CD8-positive, alpha-beta memory T cell (primary cell): ENCODE measurements at places on chromosomes 7 and 10.

- no peak for DNase-seq
Observed at GRCh38 chr7:23287612-23288011, 11.5 kb upstream of the MALSU1 start.

DNA sequence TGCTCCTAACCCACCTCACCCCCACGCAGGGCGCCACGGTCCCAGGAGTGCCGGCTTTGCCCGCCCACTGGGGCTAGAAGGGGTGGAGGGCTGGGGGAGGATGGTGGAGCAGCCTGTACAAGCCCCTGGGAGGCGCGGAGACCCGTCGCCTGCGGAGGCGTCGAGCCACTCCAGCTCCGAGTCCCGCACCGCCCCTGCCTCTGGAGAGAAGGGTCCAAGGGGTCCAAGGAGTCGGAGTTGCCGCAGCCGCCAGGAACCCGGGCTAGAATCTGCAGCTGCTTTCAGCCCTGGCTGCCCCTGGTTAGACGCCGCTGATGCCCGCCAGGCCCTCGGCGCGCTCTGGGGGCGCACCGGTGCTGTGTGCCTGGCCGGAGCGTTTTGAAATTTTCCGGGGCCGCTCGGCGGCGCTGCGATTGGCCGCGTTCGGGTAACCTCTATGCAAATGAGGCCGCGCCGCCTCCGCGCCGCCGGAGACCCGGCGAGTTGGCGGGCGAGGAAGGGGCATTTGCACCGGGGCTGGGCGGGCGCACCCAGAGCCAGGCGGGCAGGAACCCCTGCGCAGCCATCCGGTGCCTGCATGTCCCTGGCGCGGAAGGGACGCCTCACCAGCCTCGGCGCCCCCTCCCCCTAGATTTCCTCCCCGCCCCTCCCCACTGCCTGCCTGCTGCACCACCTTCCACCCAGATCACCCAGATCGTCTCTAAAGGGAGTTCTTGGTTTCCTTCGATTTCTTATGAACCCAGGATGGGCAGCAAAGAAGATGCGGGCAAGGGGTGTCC is at the start of gene HMX2:
HMX2 (plus strand) TSS at position 502 of the 779 bp plus-strand sequence; CDS start at position 745, 243 bp downstream.
- no peak for DNase-seq

DNA sequence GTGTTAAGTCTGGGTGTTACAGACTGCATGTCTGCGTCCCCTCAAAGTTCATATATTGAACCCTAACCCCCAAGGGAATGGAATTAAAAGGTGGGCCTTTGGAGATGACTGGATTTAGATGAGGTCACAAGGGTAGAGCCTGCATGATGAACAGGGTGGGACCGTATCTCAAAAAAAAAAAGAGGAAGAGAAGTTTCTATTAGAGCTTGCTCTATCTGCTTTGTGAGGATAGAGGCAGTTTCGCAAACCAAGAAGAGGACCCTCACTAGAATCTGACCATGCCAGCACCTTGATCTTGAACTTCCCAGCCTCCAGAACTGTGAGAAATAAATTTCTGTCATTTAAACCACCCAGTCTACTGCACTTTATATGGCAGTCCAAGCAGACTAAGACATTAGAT is 1.4 kb downstream of the KIN start:
- DNase-seq, result no peak

DNA sequence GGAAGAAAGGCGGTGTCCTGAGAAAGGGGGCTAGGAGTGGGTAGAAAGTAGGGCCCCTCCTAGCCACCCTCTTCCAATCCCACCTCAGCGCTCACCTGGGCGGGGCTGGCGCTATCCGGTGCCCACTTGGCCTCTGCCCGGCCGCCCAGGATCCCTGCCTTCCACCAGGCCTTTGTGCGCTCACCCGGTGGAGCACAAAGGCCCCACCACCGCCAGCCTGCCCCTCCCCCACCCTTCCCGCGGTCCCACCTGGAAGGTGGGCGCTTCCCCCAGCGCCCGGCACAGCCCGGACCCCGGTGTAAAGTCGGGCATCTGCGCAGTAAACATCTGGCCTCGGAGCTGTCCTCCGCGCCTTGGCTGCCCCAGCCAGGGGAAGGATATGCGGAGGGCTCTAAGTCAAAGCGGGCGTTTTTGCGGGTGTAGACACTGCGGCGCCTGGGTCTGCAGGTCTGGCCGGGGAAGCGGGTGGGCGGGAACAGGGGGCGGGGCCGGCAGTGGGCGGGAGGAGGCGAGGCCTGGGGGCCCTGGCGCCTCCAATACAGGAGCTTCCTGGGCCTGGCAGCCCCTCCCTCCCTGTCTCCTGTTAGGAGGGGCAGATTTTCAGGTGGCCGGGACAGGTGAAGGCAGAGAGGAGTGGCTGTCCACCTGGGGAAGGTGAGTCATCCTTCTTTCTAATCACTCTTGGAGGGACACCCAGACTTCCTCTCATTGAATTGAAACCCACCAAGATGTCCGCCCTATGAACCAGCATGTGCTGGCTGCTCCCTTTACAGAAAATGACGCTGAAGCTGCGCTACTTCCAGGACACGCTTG is 49.3 kb downstream of the PNLIPRP2 start:
- DNase-seq, result no peak

- DNase-seq, result no peak
Observed at GRCh38 chr7:24290004-24290641, 6.1 kb downstream of the NPY start.

GRCh38 chr10:11876324-11876723 is 53.2 kb downstream of the PROSER2 start:
- DNase-seq, result no peak

GRCh38 chr7:106466867-106467266 is 182.1 kb upstream of the NAMPT start:
- DNase-seq, result no peak

- DNase-seq, result no peak
Observed at GRCh38 chr10:73857446-73857845, 16.9 kb downstream of the CAMK2G start.

DNA sequence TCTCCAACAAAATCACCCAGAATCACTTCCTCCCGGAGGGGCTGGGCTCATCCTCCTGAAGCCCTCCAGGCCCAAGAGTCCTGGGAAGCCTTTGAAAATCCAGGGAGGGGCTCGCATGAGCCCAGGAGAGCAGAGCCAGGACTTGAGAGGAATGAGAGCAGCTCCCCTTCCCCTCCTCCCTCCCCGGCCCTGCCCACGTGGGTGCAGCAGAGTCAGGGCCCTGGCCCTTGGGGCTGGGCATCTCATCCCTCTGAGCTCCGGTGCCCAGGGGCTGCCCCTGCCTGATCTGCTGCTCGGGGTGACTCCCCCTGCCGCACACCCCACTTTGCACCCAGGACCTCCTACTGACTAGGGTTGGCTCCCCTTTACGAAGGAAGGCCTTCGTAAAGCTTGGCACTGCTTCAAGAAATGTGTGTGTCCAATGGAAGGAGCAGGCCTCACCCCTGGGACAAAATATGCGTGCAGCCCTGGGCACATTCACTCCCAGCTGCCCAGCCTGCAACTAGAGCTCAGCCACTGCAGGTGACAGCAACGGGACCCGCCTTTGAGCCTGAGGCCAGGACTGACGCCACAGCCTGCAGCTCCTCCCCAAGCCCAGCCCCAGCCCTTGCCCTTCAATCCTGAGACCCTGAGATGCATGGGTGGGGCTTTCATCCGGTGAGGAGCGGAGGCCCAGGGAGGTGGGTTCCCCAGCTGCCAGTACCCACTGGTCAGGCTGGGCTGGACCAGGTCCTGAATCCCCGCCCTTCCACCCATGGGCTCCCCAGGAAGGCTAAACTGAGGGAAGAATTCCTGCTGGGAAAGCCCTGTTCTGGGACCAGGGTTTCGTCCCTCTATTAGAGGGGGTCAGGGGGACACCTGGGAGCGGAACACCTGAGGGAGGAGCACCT is 21.8 kb downstream of the PWWP2B start:
- DNase-seq, result no peak

- no peak for DNase-seq
Observed at GRCh38 chr10:47396311-47396717, 12.2 kb upstream of the ZNF488 start.

DNA sequence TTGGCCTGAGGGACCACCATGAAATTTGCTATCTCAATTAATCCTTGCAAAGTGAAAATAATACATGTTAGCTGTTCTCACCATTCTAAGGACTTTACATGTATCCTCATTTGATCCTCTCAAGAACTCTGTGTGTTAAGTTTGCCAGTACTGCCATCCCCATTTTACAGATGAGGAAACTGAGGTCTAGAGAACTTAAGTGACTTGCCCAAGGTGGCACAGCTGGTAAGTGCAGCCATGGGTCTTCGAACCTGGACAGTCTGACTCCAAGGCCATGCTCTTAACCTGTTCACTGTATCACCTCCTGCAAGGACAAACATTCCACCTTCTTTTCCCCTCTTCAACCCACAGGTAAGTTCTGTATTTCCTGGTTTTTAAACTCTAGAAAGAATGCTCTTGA is 85.3 kb upstream of the NFE2L3 start:
- DNase-seq, result no peak

- no peak for DNase-seq
Observed at GRCh38 chr7:111528331-111528730, 34.0 kb downstream of the IMMP2L start.

DNA sequence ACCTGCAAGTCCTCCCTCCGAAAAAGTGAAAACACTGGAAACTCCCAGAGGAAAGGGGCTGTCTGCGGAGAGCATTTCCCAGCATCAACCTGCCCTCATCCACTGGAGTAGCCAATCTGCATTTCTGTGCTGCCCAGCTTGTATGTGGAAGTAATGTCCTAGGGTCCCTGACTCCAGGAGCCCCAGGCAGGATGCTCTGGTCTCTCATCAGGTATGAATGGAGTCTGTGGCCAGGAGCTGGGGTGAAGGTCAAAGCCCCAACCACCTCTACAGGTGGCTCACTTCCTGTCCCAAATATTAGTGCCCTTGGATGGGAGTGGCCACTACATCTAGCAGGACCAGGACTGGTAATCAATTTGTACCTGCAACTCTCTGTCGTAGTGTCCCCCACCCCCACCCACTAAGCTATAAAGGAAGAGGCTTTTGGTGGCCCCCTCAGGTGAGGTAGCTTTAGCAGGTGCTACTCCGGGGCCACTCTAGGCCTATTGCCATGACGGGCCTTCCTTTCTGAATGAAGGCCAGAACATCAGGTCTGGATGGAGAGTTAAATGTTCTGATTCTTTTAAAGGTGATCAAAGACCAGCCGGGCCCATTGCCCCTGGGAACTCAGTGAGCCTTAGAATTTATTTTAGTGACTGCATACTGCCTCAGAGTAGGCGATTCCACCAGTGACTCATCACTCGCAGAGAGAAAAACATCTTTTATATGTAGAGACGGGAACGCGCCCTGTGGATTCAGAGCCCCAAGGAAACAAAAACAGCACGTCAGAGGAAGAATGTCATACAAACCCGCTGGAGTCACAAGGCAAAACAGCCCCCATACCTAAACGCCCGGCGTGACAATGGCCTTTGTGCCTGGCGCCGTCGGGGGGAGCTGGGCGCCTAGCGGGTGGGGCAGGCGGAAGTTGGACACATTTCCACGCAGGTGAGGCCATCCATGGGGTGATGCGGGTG is 13.0 kb downstream of the EN2 start:
- DNase-seq, result no peak

GRCh38 chr10:132100091-132100481 is 34.3 kb downstream of the JAKMIP3 start:
- no peak for DNase-seq

DNA sequence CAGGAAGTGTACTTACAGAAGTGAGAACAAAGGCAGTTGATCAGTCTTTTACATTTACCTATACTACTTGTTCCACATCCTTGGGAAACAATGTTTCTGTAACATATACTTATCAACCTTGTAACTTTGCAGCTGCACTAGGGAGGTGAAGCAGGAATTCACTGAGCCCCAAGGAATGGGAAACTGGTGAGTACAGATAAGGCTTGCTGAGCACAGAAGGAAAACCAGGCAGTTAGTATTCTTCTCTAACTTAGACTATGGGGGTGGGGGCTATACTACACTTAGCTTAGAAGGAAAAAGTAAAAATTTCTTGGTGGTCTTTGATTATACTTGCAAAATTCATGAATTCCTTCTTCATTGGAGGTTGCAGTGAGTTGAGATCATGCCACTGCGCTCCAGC is 6.9 kb upstream of the ZNF33A start:
- no peak for DNase-seq

- no peak for DNase-seq
Observed at GRCh38 chr7:158111049-158111751, 476.4 kb downstream of the PTPRN2 start.

DNA sequence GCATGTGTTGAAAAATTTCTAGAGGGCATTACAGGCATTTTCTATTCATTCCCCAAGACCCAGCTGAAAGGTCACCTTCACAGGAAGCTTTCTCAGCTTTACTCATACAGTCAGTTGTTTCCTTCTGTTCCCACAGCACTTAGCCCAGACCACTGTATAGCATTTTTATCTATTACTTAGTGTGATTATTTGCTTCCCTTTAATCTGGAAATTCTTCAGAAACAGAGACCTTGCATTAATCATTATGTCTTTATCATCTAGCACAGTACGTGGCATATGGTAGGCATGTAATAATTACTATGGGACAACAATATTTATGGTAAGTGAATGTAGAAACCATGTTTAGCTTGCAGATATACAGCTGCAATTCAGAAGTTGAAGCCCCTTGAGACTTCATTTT is 38.2 kb upstream of the CDK6 start:
- no peak for DNase-seq

GRCh38 chr10:42734536-42734935 is 48.1 kb upstream of the BMS1 start:
- DNase-seq, result no peak

DNA sequence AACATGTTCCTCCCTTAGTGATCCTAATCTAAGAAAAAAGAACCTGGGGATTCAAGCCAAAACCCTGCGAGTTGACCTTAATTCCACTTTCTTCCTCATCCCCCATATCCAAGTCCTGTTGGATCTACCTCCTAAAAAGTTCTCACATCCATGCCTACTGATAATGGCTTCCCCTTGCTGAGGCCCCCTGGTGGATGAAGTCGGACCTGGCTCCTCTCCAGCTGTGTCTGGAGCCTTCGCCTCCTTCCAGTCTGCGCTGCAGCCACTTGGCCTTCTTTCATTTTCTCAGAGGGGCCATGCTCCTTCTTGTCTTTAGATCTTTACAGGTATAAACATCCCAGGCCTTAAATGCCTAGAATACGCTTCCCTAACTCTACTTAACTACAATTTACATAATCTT is 8.1 kb downstream of the PDE1C start:
- DNase-seq, result no peak

- DNase-seq, result no peak
Observed at GRCh38 chr7:25503306-25503705, 275.0 kb upstream of the NPVF start.

- no peak for DNase-seq
Observed at GRCh38 chr10:29068966-29069365, 219.9 kb upstream of the LYZL1 start.
